Endothelial cell (in vitro differentiated cells): ENCODE measurements at places on chromosomes 4 and X. TPM values are rescaled to one million over a fixed set of nuclear protein-coding genes. Genes with fewer than 3 reads are reported as not detected.

Gene RAB41
- total RNA-seq = not detected

Gene GPRIN3
- total RNA-seq = 8.9 TPM

Gene ENOX2
- 14.0 TPM for total RNA-seq

Gene ADH6
- total RNA-seq = not detected

Gene TLR6
- total RNA-seq = 0.85 TPM

Gene CT45A1
- not detected for total RNA-seq

Gene HMGN5
- total RNA-seq = 5.1 TPM

Gene ACE2
- not detected for total RNA-seq

Gene ZFYVE28
- 0.44 TPM for total RNA-seq

Gene TLL1
- 48.0 TPM for total RNA-seq

Gene FAM47A
- not detected for total RNA-seq

Gene DDX53
- total RNA-seq = not detected

Gene PCYT1B
- total RNA-seq = 26.1 TPM

Gene PPP4R3C
- total RNA-seq = not detected

Gene TAF7L
- total RNA-seq = 0.31 TPM

- peaks cover 2% of the 10 kb centered on the region for H3K27me3 ChIP-seq
- peaks cover 8% of the 10 kb centered on the region for H3K36me3 ChIP-seq
- no peak overlapping the region for H3K4me3 ChIP-seq
- H3K4me1 ChIP-seq = no peaks in the 10 kb centered on the region
- DNase-seq = no peak
Measured at GRCh38 chr4:1989533-1990347, 19.0 kb downstream of the NELFA start.

- no peak overlapping the region for H3K27ac ChIP-seq
- H3K36me3 ChIP-seq = no peaks in the 10 kb centered on the region
- no peak for DNase-seq
- H3K4me1 ChIP-seq = peaks cover 10% of the 10 kb centered on the region
- H3K27me3 ChIP-seq = no peaks in the 10 kb centered on the region
- no peak overlapping the region for H3K4me3 ChIP-seq
Measured at GRCh38 chr4:159298502-159298901, 195.6 kb downstream of the RAPGEF2 start.

GRCh38 chrX:97397371-97397770, 513.7 kb downstream of the RPA4 start:
- H3K4me1 ChIP-seq = no peaks in the 10 kb centered on the region
- no peak overlapping the region for H3K4me3 ChIP-seq
- H3K36me3 ChIP-seq = no peaks in the 10 kb centered on the region
- no peak for DNase-seq

GRCh38 chrX:12979616-12980015, 4.7 kb downstream of the TMSB4X start:
- peaks cover 17% of the 10 kb centered on the region for H3K4me1 ChIP-seq
- no peak overlapping the region for H3K27ac ChIP-seq
- H3K36me3 ChIP-seq = peaks cover 17% of the 10 kb centered on the region
- H3K27me3 ChIP-seq = peaks cover 3% of the 10 kb centered on the region

DNA sequence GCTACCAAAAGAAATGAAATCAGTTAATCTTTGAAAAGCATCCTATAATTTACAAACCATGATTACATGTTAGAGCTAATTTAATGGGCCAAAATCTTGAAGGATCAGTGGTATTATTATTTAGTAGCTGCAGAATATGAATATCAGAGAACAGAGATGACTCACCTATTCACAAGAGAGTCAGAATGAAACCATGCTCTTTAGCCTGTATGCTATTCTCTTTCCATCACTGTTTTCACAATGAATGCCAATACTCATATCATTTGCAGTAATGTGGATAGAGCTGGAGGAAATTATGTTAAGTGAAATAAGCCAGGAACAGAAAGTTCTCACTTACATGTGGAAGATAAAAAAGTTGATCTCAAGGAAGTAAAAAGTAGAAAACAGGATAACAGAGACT, 414.1 kb downstream of the CENPC start:
- DNase-seq = no peak
- H3K27me3 ChIP-seq = peaks cover 6% of the 10 kb centered on the region
- peak overlapping the region; percentile 86 for H3K27ac ChIP-seq
- H3K4me3 ChIP-seq = no peak overlapping the region

GRCh38 chrX:129779747-129780146, at the start of gene SASH3:
SASH3 (plus strand) TSS chrX:129779949; CDS start chrX:129780098, 149 bp downstream.
- H3K36me3 ChIP-seq = peaks cover 6% of the 10 kb centered on the region
- no peak for DNase-seq
- H3K27ac ChIP-seq = no peak within 1 kb of the TSS
- H3K4me3 ChIP-seq = no peak within 1 kb of the TSS
- H3K27me3 ChIP-seq = peaks cover 7% of the 10 kb centered on the region

GRCh38 chrX:66167431-66167830, 3.4 kb downstream of the HEPH start:
- no peak for DNase-seq
- peaks cover 6% of the 10 kb centered on the region for H3K4me1 ChIP-seq
- H3K4me3 ChIP-seq = no peak overlapping the region
- H3K27ac ChIP-seq = no peak overlapping the region
- H3K36me3 ChIP-seq = peaks cover 4% of the 10 kb centered on the region

DNA sequence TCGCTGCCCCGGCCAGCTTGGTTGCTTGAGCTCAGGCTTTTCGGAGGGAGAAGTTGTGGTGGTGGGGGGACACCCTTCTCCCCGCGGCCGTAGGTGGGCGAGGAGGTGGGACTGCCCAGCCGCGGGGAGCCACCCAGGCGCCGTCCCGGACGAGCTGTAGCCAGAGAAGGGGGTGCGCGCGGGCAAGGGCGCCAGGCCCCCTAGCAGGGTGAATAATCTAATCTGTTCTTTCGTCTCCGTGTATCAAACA, 3.1 kb downstream of the MID1IP1 start:
- no peaks in the 10 kb centered on the region for H3K36me3 ChIP-seq
- H3K27ac ChIP-seq = peak overlapping the region; percentile 30
- H3K4me1 ChIP-seq = peaks cover 11% of the 10 kb centered on the region
- peak overlapping the region; percentile 93 for H3K4me3 ChIP-seq
- DNase-seq = no peak

DNA sequence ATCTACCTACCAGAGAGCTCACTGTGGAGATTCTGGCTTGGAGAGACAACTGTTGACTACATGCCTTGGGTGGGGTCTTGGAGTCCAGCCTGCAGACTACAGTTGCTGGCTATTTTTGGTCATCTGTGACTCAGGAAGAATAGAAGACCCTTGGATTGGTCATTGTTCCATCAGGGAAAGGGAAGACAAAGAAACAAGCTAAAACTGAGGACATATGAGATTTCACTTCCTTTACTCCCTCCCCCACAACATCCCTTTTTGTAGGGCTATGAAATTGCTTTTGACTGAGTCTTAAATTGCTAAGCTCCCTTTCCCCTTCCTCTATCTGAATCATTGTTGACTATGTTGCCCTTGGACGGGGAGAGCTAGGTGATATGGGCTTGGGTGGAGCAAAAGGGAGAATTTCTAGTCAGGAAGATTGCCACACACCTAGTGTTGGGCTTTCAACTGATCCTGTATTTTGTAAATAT, 11.7 kb downstream of the MSN start:
- no peak overlapping the region for H3K4me3 ChIP-seq
- H3K4me1 ChIP-seq = peaks cover 42% of the 10 kb centered on the region
- no peak for DNase-seq

DNA sequence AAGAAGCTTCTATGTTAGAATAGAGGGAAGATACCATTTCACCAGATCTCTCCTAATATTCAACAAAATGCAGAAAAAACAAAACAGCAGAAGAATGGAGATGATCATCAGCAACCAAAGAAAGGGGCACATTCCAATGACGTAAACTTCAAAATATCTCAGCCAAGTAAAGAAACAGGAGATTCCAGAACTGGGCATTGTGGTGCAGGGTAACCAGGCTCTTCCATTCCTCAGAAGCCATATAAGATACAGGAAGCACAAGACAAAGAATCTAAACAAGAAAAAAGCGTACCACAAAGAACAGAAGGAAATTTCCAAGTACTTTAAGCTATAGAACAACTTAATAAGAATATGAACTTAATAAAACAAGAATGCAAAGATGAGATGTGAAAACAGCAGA, 6.9 kb upstream of the ARMCX4 start:
- no peak overlapping the region for H3K4me3 ChIP-seq
- peak overlapping the region; percentile 3 for H3K27ac ChIP-seq
- no peak for DNase-seq
- no peaks in the 10 kb centered on the region for H3K36me3 ChIP-seq
- no peaks in the 10 kb centered on the region for H3K27me3 ChIP-seq

DNA sequence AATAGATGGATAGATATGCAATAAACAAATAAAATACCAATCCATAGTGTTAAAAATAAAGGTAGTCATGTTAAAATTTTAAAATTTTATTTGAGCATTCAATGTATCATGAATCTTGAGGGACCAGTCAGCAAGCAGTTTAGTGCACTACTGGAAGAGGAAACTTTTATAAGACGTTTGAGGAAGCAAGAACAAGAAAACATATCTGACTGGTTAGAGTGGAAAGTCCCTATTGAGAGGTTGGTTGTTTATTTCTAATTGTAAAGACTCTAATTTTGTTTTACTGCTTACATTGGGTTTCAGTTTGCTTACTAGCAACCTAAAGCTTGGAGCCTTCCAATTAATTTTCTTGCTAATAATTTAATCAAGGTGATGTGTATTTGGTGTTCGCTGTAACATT, 786.2 kb downstream of the RAB28 start:
- H3K4me3 ChIP-seq = no peak overlapping the region
- H3K27me3 ChIP-seq = no peaks in the 10 kb centered on the region
- H3K36me3 ChIP-seq = no peaks in the 10 kb centered on the region

GRCh38 chrX:140923118-140923517, 79.3 kb upstream of the SPANXB1 start:
- H3K27ac ChIP-seq = no peak overlapping the region
- no peak for DNase-seq
- no peaks in the 10 kb centered on the region for H3K36me3 ChIP-seq
- no peak overlapping the region for H3K4me3 ChIP-seq

DNA sequence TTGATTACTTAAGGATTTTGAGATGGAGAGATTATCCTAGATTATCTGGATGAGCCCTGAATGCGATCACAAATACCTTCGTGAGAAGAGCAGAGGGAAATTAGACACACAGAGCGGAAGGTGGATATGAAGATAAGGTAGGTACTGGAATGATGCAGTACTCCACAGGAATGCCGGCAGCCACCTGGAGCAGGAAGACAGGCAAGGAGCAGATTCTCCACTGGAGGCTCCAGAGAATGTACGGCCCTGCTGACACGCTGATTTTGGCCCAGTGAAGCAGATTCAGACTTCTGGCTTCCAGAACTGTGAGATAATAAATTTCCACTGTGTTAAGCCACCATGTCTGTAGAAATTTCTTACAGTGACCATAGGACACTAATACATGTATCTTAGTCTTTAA, 79.4 kb upstream of the PITX2 start:
- no peaks in the 10 kb centered on the region for H3K27me3 ChIP-seq
- no peaks in the 10 kb centered on the region for H3K36me3 ChIP-seq
- H3K27ac ChIP-seq = no peak overlapping the region
- DNase-seq = no peak
- no peak overlapping the region for H3K4me3 ChIP-seq
- no peaks in the 10 kb centered on the region for H3K4me1 ChIP-seq

- no peak overlapping the region for H3K4me3 ChIP-seq
- no peaks in the 10 kb centered on the region for H3K4me1 ChIP-seq
- no peaks in the 10 kb centered on the region for H3K36me3 ChIP-seq
- H3K27ac ChIP-seq = no peak overlapping the region
- DNase-seq = no peak
Measured at GRCh38 chrX:78517124-78517523, 142.0 kb downstream of the RTL3 start.

- H3K27ac ChIP-seq = no peak overlapping the region
- no peak overlapping the region for H3K4me3 ChIP-seq
- H3K36me3 ChIP-seq = no peaks in the 10 kb centered on the region
- no peak for DNase-seq
- H3K27me3 ChIP-seq = peaks cover 2% of the 10 kb centered on the region
- no peaks in the 10 kb centered on the region for H3K4me1 ChIP-seq
Measured at GRCh38 chrX:39491548-39492297, 606.0 kb downstream of the BCOR start.

DNA sequence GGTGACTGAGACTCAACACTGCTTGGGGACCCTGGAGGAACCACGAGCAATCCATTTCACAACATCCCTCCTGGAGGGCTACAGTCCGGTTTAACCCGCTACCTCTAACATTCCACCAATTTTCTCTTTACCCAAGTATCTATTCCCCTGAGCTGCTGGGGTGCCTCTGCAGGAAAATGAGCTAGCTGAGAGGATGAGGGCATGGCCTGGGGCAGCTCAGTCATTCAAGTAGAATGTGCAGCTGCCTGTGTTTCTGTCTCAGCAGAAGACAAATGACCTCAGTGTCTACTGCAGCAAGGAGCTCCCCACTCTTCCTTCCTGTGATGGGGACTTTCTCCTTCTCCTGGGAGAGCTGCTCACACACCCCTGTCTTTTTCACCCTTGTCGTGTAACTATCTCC, 120.8 kb downstream of the ZNF518B start:
- peaks cover 3% of the 10 kb centered on the region for H3K4me1 ChIP-seq
- no peaks in the 10 kb centered on the region for H3K27me3 ChIP-seq
- H3K4me3 ChIP-seq = no peak overlapping the region
- no peaks in the 10 kb centered on the region for H3K36me3 ChIP-seq
- DNase-seq = no peak

DNA sequence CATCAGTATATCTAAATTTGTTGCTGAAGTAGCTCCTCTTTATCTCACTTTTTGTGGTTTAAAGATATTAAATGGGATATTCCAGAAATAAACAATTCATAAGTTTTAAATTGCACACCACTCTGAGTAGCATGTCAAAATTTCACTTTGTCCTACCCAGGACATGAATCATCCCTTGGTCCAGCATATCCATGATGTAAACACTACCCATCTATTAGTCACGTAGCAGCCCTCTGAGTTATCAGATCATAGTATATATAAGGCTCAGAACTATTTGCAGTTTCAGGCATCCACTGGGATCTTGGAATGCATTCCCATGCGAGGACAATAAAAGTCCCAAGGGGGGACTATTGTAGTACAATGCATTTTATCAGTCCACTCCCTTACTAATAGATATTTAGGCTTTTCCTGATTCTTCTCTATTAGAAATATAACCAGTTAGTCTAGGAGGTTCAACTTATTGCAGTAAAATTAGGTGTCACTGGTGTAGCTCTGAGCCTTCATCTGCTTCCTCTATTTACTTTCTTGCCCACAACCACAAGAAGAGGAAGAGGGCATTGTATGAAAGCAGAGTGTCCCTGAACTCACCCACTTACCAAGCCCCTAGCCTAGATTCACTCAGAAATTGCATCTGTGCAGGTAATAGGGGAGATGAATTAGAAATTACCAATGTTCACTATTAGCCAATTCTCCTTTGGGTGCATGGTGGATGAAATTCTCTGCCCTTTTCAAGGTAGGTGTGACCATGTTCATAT, 409.8 kb upstream of the GALNT7 start:
- H3K36me3 ChIP-seq = no peaks in the 10 kb centered on the region
- H3K27me3 ChIP-seq = peaks cover 2% of the 10 kb centered on the region
- no peak overlapping the region for H3K4me3 ChIP-seq
- H3K4me1 ChIP-seq = no peaks in the 10 kb centered on the region

DNA sequence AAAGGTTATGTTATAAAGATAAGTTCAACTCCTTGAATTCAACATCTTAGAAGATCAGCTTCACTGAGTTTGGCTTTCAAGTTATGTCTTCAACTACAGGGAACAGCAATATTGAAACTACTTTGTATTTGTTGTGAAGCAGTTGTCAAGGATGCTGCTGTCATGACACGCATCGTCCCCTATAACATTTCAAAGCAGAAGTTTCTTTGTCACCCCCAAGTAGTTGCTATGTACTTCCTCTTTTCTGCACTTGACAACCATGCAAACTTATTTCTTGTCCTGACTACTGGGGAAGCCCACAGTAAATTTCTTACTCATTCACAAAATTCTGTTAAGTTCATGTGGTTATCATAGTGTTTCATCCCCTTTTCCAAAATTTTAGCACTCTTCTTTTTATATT, 14.3 kb downstream of the ANTXR2 start:
- H3K4me1 ChIP-seq = no peaks in the 10 kb centered on the region
- H3K36me3 ChIP-seq = peaks cover 26% of the 10 kb centered on the region
- H3K27ac ChIP-seq = peak overlapping the region; percentile 92
- no peak for DNase-seq
- H3K27me3 ChIP-seq = no peaks in the 10 kb centered on the region
